NT2/D1 (cell line): ENCODE measurements at places on chromosomes 5 and 9.

DNA sequence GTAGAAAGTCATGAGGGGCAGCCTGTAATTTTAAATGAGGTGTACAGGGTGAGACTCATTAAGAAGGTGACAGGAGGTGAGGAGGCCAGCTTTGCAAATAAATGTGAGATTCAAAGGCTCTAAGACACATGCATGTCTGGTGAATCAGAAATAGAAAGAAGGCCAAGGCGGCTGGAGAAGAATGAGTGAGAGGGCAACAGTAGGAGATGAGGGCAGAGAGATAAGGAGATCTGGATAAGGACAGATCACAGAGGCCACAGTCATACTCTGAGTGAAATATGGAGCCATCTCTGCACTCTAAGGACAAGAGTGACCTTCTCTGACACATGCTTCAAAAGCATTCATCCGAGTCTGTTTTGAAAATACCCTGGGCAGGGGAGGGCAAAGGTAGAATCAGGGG, 90.7 kb downstream of the RAD23B start:
- DNase-seq: no peak

GRCh38 chr9:72396247-72397091, 31.5 kb upstream of the ZFAND5 start:
- DNase-seq: no peak

DNA sequence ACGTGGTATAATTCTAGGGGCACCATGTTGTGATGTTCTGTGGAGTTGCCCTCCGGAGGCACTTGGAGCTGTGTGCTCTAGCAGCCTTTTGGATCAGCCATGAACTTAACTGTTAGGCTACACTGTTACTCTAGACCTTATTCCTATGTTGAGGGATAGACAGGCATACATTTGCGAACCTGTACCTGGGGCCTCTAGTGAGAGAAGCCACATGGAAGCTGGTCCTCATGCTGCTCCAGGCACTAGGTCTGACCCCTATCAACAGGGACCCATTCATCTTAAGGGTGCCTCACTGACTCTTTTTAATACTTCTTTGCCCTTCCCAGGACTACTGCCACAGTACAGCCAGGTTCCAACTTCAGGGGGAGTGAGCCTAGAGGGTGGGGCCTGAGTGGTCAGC, 594.8 kb downstream of the RAB3C start:
- DNase-seq: no peak

DNA sequence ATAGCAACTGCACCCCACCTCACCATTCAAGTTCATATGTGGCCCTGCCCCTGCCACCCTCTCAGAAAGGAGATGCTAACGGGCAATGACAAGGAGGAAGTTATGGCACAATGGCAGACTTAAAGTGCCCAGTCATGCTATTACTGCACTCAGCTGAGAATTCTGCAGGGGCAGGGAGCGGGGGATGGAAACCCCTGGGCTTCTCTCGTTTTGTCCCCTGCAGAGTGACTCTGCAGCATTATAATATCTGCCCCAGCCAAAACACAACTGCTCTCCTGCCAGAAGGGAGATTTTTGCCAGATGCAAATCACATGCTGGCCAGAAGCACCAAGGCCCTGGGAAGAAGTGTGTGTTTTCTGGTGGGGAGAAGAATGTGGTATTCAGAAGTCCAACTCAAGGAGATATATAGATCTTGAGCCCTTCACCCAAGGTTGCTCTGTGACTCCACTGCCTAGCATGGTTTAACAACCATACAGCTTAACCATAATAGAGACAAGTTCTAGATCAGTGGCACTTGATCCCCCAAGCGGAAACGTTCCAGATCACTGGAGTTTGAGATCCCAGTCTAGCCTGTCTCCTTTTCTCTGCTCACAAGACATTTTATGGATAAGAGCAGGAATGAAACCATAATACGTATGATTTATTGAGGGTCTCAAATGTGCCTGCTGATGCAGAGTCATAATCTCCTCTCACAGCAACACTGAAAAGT, 207.0 kb upstream of the MAP3K1 start:
- no peak for DNase-seq

GRCh38 chr9:2691626-2692025, 25.7 kb upstream of the KCNV2 start:
- DNase-seq: no peak

DNA sequence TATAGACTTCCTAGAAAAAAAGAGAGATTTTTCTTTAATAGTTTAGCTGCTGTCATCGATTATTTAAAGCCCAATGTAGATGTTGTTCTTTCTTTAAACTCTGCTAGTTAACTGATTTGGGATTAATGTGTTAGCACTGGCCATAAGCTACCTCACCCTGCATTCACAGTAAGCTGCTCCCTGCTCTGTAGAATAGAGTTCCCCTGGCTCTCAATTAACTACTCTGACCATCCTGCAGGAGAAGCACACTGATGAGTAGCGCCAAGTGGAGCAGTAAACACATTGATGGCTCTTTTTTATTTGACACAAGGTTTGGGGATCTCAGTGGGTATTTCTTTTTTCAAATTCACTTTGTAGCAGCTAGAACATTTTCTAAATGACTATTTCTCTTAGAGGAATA, 807.9 kb upstream of the ZNF608 start:
- DNase-seq: no peak

DNA sequence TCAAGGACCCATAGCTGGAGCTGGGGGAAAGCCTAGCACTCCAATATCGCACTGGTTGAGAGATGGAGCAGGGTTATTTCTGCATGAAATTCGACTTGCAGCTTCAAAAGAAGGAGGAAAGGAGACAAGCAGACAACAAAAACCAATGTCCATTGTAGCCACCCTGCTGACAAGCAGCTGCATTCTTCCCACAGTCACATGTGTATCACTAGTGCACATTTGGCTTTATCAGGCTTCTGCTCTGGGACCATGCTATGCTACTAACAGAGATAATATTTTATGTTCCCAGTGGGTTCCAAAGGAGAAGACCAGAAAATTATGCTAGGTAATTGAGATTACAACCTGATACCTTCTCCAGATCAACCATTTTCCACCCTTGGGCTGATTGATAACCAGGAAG, 59.7 kb downstream of the MFAP3 start:
- no peak for DNase-seq

GRCh38 chr9:90466441-90466840, 176.2 kb downstream of the DIRAS2 start:
- no peak for DNase-seq

- DNase-seq: no peak
Observed at GRCh38 chr5:14086261-14086660, 56.9 kb upstream of the TRIO start.

DNA sequence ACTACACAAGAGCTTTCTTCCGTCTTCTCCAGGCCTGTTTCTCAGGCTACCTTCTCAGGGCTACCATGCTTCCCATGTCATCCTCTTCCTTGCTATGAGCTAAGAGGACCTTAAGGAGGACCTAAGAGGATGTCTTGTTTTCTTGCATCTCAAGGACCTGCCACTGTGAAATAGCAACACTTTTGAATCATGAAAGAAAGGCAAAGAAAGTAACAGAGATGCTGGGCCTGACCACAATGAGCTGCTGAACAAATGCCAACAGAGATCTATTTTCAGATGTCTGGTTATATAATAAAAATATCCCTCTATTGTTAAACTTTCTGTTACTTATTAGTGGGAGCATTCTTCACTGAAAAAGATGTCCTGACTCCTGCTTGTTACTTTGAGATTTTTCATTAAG, 36.7 kb upstream of the ANXA1 start:
- DNase-seq: no peak

GRCh38 chr5:53834500-53834899, 274.1 kb downstream of the NDUFS4 start:
- no peak for DNase-seq

DNA sequence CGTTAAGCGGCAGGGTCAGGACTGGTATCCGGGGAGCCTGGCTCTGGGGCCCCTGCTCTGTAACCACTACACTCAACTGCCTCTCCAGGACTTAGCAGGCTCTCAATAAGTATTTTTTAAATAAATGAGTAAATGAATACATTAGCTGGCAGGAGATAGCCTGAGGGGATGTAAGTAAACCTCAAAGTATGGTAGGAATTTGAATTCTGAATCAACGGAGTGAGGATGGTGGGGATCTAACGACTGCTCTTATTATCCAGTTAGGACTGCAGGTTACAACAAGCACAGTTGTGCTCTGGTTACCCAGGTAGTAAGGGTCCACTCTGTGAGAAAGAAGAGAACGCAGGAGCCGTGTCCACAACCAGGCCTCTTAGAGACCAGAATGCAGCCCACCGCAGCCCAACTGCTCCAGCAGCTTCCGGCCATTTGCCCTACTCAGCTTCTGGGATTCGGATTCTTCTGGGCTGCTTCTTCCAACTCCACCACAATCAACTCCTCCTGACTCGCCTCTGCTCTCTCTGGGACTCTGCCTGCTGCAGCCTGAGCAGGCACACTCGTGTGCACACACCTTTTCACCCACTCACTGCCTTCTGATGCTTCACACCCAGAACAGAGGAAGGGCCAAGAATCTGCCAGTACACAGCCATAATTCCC, 52.6 kb downstream of the MED27 start:
- DNase-seq: peak; percentile 51
